Stimulated activated naive CD8-positive, alpha-beta T cell treated with anti-CD3 and anti-CD28 coated beads, Interleukin-15, Interleukin-2, amounts not matched to agents 100 U/mL and 50 U/mL, for 24 hours (primary cell): ENCODE measurements at places on chromosomes 3 and 15.

- DNase-seq, result no peak
Observed at GRCh38 chr3:99434190-99434589, 204.2 kb upstream of the COL8A1 start.

DNA sequence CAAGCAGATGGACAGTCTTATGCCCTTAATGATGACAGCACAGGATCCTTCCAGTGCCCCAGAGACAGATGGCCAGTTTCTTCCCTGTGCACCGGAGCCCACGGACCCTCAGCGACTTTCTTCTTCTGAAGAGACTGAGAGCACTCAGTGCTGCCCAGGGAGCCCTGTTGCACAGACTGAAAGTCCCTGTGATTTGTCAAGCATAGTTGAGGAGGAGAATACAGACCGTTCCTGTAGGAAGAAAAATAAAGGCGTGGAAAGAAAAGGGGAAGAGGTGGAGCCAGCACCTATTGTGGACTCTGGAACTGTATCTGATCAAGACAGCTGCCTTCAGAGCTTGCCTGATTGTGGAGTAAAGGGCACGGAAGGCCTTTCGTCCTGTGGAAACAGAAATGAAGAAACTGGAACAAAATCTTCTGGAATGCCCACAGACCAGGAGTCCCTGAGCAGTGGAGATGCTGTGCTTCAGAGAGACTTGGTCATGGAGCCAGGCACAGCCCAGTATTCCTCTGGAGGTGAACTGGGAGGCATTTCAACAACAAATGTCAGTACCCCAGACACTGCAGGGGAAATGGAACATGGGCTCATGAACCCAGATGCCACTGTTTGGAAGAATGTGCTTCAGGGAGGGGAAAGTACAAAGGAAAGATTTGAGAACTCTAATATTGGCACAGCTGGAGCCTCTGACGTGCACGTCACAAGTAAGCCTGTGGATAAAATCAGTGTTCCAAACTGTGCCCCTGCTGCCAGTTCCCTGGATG, 198.7 kb downstream of the AKAP13 start:
- no peak for DNase-seq

DNA sequence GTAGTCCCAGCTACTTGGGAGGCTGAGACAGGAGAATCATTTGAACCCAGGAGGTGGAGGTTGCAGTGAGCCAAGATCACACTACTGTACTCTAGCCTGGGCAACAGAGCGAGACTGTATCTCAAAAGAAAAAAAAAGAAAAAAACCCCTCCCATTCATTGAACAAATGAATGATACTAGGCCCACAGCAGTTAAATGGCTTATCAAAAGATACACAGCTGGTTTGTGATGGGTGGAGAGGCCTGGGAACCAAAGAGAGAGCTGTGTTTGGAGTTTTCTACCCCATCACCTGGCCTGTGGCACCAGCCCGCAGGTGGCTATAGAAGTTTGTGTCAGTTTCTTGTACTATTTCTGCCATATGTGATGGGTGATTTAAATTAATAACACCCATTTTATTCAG, 43.1 kb upstream of the LCTL start:
- no peak for DNase-seq

DNA sequence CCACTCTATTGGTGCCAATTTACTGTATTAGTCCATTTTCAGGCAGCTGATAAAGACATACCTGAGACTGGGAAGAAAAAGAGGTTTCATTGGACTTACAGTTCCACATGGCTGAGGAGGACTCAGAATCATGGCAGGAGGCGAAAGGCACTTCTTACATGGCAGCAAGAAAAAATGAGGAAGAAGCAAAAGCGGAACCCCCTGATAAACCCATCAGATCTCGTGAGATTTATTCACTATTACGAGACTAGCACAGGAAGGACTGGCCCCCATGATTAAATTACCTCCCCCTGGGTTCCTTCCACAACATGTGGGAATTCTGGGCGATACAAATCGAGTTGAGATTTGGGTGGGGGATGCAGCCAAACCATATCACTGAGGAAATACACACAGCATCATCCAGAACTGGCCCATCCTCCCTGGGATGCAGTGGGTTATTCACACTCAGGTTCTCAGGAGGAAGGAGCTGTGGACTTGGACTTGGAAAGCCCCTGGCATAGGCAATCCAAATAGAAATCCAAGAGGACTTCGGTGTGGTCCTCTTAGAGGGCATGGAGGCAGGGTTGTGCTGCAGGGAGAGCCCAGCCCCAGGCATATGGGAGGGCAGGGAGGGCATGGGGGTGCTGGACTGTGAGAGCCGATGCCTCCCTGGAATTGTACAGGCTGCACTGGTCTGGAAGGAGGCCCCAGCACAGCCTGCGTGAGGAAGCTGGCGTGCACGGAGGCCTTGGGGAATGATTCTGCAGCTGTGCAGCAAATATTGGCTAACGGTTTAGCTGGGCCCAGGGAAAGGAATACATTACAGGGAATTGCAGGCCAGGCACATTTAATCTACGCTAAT, 62.9 kb downstream of the EFCAB12 start:
- DNase-seq, result no peak

DNA sequence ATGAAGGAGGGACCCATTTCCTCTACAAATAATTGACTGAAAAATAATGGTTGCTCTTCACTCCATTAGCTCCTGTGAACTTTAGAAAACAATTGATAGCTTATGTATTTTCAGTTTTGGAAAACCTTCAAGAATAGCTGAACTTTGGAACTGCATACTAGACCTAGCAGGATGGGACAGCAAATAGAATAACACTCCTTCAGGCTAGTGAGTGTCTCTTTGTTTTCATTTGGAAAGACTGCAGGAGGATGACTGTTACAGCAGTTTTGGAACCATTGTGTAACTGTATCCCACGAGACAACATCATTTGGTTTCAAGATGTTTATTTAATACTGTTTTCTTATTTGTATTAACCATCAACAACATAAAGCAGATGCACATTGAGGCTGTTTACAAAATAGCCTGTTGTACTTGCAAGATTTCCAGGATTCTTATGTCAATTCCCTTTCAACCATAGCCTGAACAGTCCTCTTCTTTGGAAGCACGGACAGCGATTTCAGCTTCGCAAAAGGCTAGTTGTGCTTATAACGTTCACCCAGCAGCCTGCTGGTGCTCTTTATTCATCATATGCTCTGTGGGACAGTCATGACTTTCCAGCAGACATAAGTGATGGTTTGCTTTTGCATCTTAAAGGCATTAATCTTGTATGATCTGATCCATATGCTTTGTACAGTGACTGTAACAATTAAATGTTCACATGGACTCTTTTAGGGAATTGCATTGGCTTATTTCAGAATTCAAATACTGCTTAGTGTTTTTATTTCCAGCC, 335.5 kb downstream of the IL5RA start:
- no peak for DNase-seq

DNA sequence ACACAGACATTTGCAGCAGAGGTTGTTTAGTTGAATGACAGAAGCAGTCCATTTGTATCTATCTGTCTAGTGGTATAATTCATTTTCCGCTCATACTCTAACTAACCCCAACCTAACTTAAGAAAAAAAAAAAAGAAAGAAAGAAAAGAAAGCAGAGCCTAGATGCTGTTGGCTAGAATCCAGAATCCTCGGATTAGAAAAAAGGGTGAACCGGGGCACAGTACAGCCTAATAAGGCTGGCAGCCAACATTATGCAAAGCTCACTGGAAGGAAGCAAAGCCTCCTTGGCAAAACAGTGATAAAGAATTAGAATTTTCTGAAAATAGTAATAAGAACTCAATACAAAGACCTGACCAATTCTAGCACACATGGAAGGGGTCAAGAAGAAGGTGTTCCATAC, 640.8 kb downstream of the TUSC7 start:
- DNase-seq, result no peak

GRCh38 chr3:155367506-155367905, 74.0 kb upstream of the STRIT1 start:
- DNase-seq, result no peak

DNA sequence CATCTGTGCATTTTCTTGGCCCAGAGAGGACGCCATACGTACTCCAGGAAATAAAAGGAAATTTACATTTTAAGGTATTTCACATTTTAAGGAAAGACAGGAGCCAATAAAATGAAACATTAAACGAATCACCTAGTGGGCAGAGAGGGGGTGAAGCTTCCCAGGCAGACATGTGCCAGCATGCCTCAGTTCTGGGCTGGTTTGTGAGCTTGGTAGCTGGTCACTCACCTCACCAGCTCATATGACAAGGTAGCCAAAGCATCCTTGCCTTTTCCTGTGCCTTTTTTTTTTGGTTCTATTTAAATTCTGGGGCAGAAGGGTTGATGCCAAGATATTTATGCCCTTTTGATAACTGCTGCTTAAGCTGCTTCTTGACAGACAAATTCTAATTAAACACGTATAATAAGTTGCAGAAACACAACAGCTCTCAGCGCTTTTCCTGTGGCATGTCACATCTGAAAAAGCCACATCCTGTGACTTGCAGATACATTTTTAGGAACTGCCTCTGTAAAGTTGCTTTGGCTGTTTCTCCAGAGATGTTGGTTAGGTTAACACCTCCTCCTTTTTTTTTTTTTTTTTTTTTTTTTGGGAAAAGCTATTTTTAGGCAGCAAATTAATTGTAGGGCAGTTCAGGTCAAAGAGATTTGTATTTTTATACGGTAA, 218.6 kb downstream of the PDCD6IP start:
- DNase-seq, result no peak

- no peak for DNase-seq
Observed at GRCh38 chr15:63063164-63063756, 20.7 kb downstream of the TPM1 start.

DNA sequence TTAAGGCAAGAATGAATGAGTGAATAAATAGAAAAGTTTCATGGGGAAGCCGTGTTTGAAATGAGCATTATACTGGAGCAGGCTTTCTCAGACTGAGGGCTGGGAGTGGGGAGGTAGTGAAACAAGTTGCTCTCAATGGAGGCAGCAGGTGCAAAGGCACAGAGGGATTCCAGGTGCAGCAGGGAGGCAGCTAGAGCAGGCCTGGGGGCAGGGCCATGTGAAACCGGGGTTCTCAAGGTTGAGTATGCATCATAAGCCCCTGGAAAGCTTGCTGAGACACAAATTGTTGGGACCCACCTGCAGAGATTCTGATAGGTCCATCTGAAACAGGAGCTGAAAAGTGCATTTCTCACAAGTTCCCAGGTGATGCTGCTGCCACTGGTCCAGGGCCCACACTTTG, 45.3 kb downstream of the BFSP2 start:
- DNase-seq, result no peak

DNA sequence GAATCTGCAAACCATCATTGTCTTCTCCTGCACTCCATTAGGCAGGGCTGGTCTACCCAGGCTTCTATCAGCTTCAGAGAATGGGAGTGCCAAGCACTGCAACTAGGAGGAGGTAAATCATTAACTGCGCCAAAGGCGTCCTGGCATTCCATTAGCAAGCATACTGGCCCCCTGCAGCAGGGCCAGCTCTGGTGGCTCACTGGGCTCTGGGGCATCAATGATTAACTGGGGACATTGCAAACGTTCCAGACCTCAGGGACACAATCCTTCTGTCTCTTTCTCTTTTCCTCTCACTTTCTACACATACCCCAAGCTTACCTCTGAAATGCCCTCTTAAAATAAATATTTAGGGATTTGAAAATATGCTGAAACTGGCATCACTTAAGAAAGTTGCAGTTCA, 129.0 kb downstream of the MYLK start:
- DNase-seq, result no peak

GRCh38 chr3:107877936-107878335, 212.9 kb downstream of the CD47 start:
- DNase-seq, result no peak

DNA sequence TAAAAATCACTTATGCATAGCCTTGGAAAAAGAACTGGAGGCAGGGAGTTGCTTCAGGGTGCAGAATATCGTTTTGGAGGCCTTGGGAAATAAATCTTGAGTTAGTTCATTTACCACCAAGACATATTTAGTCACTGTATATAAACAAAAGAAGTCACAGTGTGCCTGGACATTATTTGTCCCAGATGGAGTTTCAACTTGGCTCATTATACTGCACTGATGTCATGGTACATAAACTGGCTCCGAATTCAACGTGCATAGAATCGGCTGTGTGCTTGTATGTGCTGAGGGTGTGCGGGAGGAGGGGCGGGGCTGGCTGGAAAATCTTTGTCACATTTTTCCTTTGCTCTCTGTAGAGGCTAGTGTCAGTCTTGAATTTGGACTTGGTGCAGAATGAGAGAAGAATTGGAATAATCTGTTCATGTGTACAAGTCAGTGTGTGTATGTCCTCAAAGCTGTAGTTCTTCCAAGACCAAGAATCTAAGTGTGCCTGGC, 86.6 kb downstream of the FNDC3B start:
- peak; percentile 26 for DNase-seq

- no peak for DNase-seq
Observed at GRCh38 chr3:127808197-127808596, 14.1 kb downstream of the MGLL start.

- no peak for DNase-seq
Observed at GRCh38 chr3:59430341-59430740, 380.5 kb upstream of the CFAP20DC start.

DNA sequence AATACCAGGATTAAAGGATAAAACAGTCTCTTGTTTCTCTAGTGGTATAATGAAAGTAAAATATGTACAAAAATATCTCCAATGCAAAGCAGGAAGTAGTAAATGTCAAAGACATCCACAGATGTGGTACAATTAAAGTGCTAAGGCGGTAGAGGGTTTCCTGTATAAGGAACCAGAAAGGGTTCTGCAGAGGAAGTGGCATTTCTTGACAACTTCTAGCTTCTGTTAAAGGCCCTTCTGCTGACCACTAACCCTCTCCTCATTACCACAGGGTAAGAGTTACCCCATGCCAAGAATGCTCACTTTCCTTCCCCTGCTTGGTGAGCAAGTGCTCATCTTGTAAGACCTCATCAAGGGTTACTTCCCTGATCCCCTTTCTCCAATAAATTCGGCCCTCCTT, 883.6 kb upstream of the NR2F2 start:
- DNase-seq, result peak; percentile 14
